Activated T-helper 1 cell treated with anti-CD3 and anti-CD28 coated beads, Interleukin-2, amount 50 U/mL, for 16 hours (primary cell): ENCODE measurements at places on chromosomes 16 and 17.
A peak's percentile ranks its signal among the peaks of the same experiment; 100 is the strongest.

DNA sequence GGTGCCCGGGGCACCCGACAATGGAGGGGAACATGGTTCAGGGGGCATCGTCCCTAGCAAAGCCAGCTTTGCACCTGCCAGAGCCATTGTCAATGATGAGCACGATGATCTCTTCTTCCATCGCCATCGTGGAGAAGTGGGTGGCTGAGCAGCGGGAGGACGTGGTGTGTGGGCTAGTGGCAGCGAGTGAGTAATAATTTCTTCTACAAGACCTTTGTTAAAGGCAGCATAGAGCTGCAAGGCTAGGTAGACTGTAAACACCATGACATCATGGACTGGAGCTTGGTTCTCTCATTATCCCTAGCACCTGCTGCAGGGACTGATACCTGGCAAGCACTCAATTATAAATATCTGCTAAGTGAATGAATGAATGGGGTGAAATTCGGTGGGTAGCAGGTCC is 6.7 kb upstream of the HEATR3 start:
- DNase-seq, result no peak

GRCh38 chr17:67082107-67082506 is 37.8 kb downstream of the CACNG1 start:
- DNase-seq, result no peak

DNA sequence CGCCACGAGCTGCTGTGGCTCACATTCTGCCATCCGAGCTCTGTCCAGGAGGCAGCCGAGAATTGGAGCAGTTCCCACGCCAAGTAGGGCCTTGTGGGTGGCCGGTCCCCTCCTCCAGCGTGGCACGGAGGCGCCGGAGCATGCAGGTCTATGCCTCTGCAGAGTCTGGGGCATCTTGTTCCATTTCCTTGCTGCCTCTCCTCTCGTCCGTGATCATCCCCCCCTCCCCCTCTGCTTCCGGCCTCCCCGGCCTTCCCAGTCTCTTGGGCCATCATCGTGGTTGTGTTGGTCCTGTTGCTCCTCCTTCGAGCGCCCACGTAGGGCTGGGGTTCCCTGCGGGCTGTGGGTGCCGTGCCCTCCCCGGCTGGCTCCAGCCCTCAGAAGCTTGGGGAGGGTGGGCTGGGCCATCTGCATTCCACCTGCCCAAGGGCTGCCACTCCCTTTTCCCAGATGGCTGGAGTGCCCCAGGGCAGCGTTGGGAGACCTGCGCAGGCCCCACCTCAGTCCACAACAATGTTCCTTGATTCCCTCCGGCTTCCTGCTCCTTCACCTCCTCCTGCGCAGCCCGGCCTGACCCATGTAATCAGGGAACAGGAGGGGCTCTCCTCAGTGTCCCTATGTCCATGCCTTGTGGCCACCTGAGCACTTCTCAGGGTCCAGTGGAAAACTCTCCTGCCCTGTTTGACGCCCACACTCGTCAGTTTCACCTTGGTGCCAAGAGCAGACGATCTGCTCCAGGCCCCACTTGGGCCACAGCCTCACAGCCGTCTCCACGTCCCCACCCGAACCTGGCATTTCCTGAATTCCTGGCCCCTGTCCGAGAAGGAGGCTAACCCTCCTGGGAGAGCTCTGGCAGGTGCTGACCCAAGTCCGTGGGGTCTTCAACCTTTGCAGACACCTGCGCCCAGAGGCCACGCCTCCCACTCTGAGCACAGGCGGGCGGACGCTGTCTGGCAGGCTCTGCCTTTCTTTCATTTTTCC is 37.1 kb downstream of the BAIAP2 start:
- no peak for DNase-seq

DNA sequence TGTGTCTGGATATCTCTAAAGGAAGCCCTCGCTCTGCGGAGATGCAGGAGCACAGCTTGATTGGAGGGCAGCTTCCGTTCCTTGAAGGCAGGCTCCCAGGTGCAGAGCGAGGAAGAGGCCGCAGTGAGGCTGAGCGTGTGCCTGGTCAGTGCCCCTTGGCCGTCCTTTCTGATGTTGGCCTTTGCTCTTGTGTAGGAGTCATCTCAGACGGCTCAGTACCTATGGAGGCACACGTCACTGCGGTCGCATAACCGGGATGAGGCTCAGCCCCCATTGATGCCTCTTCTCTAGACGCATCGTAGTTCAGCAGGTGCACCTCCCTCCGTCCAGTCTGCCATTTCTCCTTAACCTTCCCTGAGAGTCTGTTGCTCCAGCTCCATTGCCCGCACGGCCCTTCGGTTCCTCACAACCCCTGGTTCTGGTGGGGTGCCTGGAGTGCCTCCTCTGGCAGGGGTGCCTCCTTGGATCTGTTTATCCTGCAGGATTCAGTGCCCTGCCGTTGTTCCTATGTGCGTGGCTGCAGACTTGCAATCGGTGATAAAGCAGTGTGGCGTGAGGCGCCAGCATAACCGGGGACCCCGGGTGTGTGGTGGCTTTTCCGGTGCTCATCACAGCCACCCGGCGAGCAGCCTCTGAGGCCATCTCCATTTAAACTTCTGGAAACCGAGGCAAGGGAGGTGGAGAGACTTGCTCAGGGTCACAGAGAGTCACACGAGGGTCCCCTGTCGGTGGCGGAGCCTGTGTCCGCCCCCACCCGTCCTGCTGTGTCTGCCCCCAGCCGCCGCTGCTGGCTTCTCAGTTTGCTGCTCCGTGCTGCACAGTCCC is 188.8 kb upstream of the CHMP6 start:
- DNase-seq, result no peak

- DNase-seq, result no peak
Measured at GRCh38 chr17:31696184-31696602, 162.9 kb downstream of the COPRS start.

DNA sequence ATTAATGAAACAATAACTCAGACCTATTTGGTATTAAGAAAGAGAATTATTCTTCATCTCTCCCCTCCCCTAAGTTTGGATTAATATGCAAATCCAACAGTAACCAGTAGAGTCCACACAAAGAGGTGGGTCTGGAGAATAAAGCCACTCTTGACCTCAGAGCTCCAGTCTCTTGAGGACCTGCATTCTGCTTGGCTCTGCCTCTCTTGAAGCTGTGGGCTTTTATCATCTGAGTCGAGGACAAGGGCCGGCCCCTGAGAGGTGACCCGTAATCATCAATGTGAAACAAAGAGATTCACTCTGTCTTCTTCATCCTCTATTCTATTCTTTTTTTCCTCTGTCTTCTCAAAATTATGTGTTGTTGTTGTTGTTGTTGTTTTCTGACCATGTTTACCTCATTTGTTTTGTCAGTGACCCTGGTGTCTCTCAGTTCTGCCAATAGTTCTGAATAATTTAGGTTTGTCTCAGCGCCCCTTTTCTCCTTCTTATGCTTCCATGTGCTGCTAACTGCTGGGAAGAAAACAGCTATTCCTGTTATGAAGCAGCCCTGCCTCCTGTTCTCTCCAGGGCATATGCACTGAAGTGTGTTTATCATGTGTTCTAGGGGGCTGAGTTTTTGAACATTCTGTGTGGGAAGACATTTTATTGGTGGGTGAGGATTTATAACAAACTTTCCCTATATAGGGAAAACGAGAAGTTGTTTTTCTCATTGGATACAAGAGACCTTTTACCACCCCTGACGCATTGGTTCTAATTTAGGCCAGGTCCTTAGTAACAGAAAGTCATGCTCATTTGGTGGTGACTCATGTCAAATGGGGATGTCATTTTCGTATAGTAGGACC is 135.8 kb downstream of the TRIM37 start:
- DNase-seq, result no peak

DNA sequence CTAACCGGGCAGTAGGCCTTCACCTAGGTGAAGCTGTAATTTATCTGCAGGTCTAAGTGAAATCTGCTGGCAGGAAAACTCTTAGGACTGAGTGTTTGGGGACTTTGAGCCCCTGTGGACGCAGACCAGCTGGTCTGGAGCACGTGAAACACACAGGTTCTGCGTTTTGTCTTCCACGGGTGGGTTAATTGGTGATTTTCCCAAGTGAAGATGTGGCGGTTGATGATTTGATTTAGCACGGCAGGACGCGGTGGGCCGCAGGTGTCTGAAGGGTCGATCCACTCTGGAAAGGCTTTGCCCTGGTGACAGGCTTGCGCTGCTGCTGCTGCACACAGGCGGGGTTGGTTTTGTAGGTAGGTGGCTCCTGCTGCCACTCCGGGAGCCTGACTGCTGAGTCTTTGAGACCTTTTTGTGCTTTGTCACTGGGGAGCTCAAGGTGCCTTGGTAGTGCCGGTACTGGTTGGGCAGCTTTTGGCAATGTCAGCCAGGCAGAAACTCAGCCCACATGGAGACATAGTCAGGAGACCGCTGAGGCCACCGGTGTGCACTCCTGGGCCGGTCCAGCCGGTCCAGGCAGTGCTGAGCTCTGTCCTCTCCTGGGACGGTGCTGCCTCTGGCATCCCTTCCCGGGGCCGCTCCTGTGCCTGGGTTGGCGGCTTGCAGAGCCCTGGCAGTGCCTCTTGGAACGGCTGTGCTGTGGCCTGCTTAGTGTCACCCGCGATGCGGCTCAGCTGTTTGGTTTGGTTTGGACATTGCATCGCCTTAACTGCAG is 2.3 kb downstream of the BAIAP2 start:
- DNase-seq, result no peak

- no peak for DNase-seq
Measured at GRCh38 chr17:43609613-43610385, 51.9 kb downstream of the MEOX1 start.

DNA sequence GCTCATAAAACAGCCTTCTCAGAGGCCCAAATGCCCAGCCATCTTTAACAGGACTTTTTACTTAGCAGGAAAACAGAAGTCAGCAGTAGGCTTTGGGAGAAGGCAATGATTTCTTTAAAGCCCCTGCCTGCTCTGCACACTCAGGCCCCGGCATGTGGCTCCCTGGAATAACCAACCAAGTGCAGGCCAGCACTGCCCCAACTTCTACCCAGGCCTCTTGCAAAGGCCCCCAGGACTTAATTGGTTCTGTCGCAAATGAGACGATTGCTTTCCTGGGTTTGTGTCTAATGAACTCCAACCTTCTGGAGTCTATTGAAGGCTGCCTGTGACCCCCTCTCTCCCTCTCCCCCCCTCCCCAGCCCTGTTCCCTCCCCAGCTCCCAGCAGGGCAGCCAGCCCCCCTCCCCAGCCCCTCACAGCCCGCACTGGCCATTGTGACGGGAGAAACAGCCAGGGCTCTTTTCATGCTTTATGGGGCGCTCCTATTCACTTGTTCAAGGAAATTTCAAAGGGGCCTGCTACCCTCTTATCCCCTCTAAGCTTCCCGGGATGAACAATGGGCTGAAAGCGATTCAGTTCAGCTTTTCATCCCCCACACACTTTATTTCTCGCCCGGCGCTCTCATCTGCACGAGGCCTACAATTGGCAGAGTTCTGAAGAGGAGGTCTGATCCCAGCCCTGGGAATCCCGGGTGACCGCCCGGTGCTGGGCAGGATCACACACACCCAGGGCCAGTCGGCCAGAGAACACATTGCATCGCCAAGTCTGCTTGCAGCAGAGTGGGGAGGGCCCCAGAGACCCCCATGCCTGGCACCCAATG is 15.5 kb downstream of the AXIN2 start:
- no peak for DNase-seq

DNA sequence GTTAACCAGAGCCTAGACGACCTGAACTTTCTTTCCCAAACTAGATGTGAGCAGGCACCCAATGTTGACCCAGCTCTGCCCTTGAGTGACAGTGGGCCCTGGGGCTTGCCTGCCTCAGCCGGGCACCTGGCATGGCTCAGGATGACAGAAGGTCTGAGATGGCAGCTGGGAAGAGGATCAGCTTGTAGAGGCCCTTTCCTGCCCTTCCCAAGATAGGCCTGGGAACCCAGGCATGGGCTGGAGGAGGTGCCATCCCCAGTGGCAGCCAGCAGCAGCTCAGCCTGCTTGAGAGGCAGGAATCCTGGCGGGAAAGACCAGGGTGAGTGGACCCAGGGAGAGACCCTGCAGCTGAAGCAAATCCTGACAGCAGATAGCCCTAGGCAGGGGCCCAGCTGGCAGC is 59.1 kb downstream of the PIPOX start:
- DNase-seq, result no peak

- no peak for DNase-seq
Measured at GRCh38 chr16:22971346-22971924, 157.5 kb downstream of the HS3ST2 start.

DNA sequence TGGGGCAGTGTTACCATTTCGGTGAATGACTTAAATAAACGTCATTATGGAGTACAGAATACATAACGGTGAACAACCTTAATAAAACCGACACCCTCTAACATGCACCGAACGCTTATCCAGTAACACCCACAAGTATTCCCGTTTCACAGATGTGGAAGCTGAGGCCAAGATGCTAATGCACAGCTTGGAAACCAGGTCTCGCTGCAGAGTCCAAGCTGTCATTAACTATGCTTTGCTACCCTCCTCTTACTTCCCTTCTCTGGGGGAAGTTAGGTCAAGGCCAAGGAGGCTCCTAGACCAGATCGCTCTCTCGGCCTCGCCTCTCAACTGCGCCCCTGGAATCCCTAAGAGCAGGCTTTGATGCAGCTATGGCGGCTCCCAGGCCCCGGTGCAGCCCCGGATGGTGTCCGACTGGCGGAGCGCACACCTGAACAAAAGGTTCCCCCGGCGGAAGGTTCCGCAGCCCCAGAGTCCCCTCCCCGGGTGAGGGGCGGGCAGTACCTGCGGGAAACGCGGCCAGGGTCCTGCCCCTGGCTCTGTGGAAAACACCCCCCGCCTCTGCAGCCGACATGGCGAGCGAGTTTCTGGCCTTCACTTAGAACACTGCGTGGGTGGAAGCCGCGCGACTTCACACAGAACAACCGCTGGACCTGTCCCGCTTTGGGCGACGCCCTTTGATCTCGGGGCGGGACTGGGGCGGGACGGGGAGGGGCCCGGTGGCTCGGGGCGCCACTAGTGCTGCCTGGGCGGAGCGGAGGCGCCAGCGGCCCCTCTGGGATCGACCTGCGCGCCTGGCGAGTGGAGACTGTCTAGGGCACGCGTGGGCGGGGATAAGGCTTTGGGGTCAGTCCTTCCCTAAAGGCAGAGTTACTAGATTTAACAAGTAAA is at the start of gene CPPED1:
CPPED1 (minus strand) TSS at position 685 of the 891 bp plus-strand sequence; CDS start at position 574, 111 bp downstream.
- DNase-seq, result peak; percentile 84

- no peak for DNase-seq
Measured at GRCh38 chr17:55325406-55325805, 60.6 kb downstream of the HLF start.

DNA sequence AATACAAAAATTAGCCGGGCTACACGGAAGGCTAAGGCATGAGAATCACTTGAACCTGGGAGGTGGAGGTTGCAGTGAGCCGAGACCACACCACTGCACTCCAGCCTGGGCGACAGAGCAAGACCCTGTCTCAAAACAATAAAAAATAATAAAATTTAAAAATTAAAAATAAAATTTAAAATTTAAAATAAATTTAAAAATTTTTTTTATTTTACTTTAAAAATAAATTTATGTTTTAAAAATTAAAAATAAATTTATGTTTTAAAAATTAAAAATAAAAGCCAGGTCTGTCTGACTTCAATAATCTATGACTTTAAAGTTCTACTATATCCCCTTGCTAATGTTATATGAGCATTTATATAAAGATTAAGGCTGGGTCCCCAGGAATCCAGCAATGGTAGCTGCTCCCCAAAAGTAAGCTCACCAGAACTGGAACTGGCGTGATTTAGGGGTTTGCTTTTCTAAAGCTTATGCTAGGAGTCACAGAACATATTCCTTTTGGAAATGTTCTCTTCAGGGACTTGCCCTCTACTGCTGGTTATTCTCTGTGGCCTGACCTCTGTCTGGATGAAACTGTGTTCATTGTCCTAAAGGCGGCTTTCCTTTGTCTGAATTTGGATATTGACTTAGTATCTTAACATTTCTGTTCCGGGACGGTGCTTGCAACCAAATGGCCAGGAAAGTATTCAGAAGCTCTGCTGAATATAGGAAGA is 140.2 kb upstream of the NOL11 start:
- no peak for DNase-seq

GRCh38 chr17:77246110-77247047 is 105.6 kb downstream of the SEC14L1 start:
- DNase-seq, result no peak
